ENCODE measurements at places on chromosomes 12 and 14.

- no peak for DNase-seq
These were observed 32.2 kb downstream of the TESC start for GRCh38 chr12:117067016-117067415.

- no peak for DNase-seq
These were observed 2.3 kb downstream of the METTL1 start for GRCh38 chr12:57769594-57769993.

DNA sequence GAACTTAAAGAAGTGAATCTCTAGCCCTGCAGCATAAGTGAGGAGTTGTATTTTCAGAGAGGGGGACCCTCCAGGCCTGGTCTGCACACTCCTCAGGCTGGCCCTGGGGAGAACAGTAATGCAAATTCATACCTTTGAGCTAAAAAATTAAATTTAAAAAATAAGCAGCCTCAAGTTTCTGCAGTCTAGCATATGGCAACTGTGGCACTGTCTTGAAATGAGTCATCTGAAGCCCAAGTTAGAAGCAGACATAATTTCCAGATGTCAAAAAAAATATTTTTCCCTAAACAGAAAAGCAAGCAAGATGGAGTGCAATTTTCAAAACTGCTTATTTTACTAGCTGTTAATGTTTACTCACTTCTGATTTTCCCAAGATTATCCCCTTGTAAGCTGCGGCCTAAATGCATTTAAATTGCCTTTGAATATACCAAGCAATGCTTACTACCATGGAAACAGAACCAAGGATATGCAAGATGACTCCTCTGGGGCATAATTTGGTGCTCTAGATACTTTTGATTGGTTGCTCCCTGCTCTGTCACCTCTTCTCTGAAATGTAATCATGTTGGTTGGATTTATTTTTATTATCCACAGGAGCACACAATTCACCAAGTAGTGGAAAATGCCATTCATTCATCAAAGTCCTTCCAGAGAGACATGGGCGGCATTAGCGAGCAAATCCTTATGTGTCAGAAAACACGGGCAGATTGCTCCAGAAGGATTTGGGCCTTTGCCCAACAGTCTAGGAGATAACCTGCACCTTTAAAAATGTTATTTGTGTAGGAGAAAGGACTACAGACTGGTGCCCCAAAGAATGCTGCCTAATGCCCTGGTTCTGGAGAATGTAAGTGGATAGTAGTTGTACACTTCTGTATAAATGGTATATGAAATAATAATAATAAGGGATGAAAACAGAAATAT is 25.0 kb upstream of the DHRS7 start:
- no peak for DNase-seq

- no peak for DNase-seq
These were observed 614.3 kb upstream of the MDGA2 start for GRCh38 chr14:48289701-48290100.

GRCh38 chr12:51346581-51346980 is at the start of gene CELA1:
Gene CELA1, minus strand, starts transcription at chr12:51346679. Its CDS starts 41 bp downstream, at chr12:51346638.
- no peak for DNase-seq

DNA sequence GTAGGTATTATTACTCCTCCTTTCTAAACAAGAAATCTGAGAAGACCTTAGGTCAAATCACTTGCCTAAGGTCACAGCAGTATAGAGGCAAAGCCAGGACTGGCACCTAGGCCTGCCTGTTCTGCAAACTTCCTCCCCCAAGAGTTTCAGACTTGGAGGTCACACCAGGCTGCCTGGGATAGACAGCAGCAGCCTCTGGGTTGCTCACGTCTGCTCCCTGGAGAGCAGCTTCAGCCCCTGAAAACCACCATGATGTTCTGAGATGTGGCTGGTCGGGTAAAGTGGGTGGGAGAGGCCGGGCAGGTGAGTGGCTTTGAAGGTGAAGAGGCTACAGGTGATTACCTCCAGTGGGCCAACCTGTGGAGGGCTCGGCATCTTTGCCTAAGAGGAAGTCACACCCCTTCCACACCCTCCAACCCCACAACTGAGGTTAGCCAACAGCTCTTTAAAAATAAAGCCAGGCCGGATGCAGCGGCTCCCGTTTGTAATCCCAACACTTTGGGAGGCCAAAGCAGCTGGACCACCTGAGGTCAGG is 37.0 kb upstream of the PNMA1 start:
- no peak for DNase-seq

Measured in NCI-H2107 (cell line).